ENCODE measurements at places on chromosomes 4 and X.

GRCh38 chrX:113212052-113212451, 371.4 kb upstream of the AMOT start:
- DNase-seq, result no peak

DNA sequence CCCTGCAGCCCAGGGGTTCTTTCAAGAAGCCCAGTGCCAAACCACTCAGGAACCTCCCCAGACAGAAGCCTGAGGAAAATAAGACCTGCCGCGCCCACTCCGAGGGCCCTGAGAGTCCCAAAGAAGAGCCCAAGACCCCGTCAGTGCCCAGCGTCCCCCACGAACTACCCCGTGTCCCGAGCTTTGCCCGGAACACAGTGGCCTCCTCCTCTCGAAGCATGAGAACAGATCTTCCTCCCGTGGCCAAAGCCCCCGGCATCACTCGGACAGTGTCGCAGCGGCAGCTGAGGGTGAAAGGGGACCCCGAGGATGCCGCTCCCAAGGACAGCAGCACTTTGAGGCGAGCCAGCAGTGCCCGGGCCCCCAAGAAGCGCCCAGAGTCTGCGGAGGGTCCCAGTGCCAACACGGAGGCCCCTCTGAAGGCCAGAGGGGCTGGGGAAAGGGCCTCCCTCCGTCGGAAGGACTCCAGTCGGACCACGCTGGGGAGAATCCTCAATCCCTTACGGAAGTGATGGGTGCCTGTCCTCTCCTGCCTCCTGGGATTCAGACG, 40.2 kb downstream of the FHDC1 start:
- DNase-seq, result no peak

GRCh38 chr4:174120446-174121295, 162.8 kb downstream of the FBXO8 start:
- no peak for DNase-seq

DNA sequence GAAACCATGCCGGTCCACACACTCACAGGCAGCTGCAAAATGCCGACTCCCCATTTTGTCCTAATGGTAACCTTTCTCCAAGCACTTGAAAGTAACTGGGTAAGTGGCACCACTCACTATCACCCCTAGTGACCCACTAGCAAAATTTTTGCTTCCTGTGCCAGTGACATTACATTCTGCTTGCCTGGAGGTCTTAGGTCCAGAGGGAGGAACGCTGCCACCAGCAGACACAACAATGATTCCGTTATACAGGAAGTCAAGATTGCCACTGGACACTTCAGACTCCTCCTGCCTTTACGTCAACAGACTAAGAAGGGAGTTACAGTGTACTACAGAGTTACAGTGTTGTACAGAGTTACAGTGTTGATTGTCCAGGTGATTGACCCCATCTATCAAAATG, 11.8 kb upstream of the TMEM192 start:
- DNase-seq, result no peak

DNA sequence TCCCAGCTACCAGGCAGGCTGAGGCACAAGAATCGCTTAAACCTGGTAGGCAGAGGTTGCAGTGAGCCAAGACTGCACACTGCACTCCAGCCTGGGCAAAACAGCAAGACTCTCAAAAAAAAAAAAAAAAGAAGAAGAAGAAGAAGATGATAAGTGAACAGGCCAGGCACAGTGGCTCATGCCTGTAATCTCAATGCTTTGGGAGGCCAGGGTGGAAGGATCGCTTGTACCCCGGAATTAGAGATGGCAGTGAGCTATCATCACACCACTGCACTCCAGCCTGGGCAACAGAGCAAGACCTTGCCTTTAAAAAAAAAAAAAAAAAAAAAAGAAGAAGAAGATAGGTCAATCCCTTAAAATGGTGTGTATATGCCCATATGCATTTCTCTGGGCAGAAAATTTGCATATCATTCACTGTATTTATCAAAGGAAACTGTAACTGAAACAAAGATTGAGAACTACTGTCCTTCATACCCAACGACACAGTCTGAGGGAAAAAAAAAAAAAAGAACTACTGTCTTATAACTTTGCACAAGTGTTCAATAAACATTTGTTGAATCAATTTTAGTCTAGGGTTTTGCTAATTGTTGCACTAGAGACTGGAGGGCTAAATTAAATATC, 2.3 kb downstream of the RFC1 start:
- DNase-seq, result no peak

- DNase-seq, result no peak
Measured at GRCh38 chr4:96170198-96170597, 330.3 kb downstream of the PDHA2 start.

GRCh38 chr4:30717208-30718020, 2.8 kb upstream of the PCDH7 start:
- DNase-seq, result no peak

GRCh38 chr4:13783800-13784411, 156.4 kb upstream of the BOD1L1 start:
- DNase-seq, result no peak

GRCh38 chrX:70592091-70592490, 147.5 kb downstream of the DLG3 start:
- no peak for DNase-seq

GRCh38 chr4:78656968-78657445, 105.4 kb downstream of the ANXA3 start:
- DNase-seq, result no peak

- DNase-seq, result no peak
Measured at GRCh38 chr4:29037501-29037900, 1682.7 kb upstream of the PCDH7 start.

DNA sequence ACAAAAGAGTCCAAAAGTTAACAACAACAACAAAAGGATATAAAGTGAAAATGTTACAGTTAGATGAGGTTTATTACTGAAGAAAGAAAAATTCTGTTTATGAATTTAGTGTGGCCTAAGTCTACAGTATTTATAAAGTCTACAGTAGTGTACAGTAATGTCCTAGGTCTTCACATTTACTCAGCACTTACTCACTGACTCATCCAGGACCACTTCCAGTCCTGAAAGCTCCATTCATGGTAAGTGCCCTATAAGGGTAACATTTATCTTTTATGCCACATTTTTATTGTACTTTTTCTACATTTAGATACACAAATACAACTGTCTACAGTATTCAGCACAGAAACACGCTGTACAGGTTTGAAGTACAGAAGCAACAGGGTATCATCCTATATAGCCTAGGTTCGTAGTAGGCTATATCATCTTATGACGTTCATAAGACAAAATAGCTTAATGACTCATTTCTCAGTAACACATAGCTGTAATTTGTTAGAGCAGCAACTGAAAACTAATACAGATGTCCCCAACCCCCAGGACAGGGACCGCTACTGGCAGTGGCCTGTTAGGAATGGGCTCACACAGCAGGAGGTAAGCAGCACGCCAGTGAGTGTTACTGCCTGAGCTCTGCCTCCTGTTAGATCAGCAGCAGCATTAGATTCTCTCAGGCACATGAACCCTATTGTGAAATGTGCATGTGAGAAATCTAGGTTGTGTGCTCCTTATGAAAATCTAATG, 61.3 kb downstream of the CENPC start:
- DNase-seq, result no peak

DNA sequence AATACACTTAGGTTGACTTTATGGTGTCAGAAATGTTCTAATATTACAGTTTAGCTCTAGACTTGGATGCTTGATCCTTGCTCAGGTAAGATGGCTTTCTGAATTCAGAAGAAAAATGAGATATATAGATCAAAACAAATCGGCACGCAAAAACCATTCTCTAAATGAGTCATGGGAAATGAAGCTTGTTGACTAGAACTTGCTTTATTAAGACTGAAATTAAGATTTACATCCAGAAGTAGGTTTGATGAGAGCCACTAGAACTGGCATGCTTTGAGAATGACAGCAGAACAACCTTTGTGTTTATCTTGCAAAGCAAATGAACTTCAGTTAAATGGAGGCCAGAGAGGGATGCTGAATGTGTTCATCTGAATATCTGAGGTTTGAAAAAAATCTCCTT, 304.9 kb upstream of the KLF3 start:
- DNase-seq, result no peak

GRCh38 chr4:147830102-147830463, 98.2 kb downstream of the ARHGAP10 start:
- DNase-seq, result no peak

GRCh38 chr4:158930639-158930972, 161.8 kb downstream of the FNIP2 start:
- no peak for DNase-seq

DNA sequence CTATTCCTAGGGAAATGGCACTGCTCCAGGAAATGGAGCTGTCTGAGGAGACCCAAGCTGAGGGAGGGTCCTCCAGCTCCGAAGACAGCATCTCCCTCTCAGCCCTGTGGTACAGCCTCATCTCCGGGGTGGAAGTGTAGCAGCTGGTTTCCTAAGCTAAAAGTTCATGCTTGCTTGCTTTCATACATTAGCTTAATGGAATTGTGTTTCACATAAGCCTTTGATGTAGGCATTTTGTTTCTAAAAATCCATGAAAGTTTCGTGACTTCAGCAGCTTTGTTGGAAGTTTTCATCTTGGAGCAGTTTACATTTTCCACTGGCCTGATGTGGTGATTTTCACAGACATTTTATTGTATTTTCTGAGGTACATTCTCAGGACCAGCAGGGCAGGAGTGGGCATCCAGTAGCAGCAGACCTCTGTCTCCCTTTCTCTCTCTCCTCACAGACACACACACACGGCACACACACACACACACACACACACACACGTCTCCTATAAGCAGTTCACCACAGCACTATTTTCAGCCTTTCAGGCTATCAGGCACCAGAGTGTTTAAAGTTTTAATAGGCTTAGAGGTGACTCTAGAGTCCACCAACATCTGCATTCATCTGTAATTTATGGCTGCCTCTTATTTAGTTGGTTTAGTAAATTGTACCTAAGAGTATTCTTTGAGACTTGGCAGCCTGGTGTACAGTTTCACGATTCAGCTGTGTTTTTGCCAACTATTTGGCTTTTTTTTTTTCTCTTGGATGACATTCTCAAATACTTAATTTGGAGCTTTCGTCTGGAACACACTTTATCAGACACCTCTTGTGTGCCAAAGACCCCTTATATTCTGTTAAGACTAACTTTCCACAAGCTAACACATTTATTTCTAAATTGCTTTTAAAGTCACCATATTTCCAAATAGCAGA, 225.8 kb upstream of the SFRP2 start:
- no peak for DNase-seq

DNA sequence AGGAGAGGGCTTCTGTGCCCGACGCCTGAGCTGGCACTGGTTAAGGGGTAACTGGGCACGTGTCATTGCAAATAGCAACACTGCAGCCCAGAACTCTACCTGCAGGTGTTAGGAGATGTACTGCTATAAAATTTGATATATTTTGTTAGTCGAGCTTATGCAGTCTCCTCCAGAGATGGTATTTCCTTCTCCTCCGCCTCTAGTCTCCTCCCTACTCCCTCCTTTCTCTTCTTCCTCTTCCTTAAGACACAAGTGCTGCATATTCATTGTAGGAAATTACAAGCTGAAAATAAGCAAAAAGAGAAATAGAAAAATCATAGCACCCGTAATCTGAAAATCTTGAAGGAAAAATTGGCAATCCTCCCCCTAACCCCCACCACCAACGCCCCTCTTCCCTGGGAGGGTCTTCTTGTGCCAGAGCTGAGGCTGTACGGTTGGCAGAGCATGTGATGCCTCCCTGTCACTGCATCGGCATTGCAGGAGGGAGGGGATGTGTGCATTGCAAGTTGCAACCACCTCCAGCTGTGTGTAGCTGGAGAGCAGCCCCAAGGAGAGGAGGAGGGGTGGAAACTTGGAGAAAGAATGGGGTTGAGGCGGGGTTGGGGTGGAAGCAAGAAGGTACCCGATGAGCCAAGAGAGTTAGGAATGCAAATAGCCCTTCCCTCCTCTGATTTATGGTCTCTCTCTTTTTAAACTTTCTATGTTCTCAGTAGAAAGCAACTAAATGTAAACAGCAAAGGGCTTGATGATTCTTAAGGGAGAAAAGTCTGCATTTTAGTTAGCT, 48.3 kb upstream of the MND1 start:
- DNase-seq, result no peak

GRCh38 chrX:124504111-124504983, 158.0 kb downstream of the SH2D1A start:
- no peak for DNase-seq

DNA sequence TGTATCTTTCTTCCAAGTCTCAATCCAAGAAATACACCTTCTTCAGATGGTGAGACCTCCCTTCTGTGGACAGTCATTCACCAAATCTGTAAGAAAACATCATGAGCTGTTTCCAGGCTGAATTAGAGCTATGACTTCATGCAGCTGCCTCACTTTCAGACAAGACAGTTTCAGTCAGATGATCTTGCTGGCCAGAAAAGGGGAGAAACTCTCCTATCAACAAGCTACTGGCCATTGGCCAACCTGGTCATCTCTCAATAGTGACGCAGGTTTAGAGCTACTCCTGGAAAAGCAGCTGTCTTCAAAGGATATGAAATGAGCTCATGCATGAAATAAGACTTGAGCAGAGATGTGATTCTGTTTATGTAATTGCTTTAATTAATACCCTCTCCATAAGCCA, 69.6 kb upstream of the NDP start:
- DNase-seq, result no peak

- DNase-seq, result no peak
Measured at GRCh38 chr4:81694176-81694913, 222.6 kb upstream of the RASGEF1B start.

DNA sequence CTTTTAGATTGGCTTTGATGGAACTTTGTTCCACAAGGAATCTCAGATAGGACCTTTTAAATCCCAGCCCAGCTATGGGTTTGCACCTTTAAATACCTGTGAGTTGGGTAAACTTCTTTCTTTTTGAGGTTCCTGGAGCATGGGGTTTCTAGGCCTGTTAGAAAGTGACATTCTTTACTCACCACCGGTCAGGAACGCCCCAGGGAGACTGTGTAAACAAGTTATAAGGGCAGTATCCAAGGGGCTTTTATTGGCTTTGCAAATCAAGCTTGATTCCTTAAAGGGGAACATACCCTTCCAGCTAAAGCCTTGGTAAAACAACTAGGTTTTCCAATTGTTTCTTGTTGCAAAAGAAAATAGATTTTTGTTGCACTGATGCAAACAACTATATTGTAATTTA, 93.4 kb downstream of the TENT5D start:
- DNase-seq, result no peak

DNA sequence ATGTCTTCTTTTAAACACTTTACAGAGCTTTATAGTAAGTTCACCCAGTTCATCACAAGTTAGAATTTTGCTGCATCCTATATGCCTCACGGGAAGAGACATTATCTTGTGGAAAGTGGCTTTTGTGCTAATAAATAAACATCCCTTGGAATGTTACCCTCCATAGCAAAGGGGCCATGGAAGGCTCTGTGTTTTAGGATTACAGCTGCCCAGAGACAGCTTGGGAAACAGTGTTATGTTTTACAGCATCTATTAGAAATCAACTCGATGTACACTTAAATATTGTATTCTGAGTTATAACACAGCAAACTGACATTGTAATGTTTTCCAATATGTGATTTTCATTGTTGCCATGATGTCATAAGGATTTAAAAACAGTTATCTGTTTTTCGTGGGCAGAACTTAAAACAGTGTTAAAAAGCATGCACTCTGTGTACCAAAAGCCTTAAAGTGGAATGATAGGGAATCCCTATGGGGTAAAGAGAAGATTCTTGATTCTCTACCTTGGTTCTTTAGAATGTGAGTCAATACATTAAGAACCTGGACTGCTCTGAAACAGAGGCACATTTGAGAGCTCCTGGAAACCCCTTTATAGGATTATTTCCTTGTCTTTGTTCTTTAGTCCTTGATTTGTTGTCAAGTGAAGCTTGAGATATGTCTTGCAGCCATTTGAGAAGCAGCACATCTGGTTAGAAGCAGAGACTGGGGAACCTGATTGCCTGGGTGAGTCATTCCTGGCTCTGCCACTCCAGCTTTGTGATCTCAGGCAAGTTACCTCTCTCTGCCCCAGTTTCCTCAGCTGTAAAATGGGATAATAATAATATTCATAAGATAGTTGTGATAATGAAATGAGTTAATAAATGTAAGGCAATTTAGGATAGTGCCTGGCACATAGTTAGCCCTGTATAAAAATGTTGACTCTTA, 41.6 kb downstream of the ARHGAP10 start:
- no peak for DNase-seq
